ENCODE measurements at places on chromosomes 1 and 21. TPM values are rescaled to one million over a fixed set of nuclear protein-coding genes. Genes with fewer than 3 reads are reported as not detected.

DNA sequence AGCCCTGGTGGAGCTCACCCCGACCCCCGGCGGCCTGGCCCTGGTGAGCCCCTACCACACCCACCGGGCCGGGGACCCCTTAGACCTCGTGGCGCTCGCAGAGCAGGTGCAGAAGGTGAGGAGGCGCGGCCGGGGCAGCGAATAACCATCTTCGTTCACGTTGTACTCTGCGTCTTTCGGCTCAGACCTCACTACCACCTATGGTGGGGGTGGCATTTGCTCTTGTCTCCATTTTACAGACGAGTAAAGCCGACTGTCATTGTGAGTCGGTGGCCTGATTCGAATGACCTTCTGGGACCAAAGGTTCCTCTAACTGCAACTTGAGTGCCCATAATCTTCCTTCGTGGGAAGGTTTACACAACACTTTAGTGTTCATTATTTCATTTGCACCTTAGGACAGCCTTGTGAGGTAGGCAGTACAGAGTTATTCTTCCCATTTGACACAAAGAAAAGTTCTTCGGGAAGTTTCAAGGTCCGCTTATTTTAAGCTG, 506 bp downstream of the C1orf50 start:
- no peak for DNase-seq

- DNase-seq: peak; percentile 21
These were observed 45.3 kb downstream of the JAK1 start for GRCh38 chr1:64920941-64921589.

DNA sequence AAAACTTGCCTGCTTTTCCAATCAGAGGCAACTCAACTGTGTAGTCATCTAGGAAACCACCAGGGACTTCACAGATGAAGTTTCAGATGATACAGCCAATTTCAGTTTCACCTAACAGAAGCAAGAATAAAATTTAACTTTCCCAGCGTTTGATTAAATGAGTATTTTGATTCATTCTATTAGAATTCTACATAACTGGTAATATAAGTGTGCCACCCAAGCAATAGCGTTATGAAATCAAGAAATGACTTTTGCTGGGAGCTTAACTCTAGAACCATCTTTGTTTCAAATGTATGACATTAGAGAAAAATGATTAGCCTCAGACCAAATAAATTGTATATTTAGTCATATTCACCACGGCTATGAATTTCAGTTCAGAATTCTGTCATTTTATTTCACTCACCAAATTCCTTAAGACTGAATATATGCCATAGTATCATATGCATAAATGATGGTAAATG, 239.3 kb downstream of the NRIP1 start:
- no peak for DNase-seq

DNA sequence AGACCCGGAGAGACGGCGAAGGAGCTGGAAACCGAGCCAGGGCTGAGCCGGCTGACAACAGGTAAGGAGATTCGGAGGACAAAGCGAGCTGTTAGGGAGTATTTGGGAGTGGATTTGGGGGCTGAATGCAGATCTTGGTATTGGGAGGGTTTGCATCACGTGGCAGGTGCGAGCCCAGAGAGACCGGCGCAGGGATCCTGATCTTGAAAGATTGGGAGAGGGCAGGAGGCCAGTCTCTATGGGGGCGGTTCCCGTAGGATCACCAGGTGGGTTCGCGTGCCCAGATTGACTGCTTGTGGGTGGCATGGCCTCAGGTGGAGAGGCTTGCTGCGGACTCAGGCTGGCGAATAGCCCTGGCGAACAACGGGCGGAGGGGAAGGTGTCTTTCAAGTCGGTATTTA, 204 bp downstream of the CIART start:
- DNase-seq: no peak

DNA sequence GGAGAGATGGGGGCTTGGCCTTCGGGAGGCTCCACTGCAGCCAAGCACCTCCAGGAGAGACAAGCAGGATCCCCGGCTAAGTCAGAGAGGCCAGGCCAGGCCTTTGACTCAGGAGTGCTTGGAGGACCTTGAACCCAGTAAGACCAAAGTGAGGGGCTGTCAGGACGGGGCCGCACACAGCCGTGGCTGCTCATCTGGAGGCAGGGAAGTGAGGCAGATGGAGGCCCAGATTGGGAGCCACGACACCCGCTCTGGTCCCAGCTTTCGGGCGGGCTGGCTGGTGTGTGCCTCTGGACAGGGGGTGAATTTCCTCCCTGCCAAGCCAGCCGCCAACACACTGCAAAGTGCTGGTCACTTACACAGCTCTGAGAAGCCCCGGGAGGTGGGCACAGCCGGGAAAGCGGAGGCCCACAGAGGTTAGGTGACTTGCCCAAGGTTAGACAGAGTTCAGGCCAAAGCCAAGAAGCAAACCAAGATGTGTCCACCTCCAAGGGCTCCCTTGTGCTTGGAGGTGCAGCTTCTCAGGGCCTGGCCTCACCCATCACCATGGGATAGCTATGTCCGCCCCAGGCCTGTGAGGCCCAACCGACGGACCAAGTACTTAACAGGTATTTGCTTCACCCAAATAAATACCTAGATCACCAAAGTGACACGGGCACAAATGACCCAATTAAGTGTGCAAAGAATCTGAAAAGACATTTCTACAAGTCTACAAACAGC, 58.3 kb downstream of the CHD5 start:
- DNase-seq: no peak

DNA sequence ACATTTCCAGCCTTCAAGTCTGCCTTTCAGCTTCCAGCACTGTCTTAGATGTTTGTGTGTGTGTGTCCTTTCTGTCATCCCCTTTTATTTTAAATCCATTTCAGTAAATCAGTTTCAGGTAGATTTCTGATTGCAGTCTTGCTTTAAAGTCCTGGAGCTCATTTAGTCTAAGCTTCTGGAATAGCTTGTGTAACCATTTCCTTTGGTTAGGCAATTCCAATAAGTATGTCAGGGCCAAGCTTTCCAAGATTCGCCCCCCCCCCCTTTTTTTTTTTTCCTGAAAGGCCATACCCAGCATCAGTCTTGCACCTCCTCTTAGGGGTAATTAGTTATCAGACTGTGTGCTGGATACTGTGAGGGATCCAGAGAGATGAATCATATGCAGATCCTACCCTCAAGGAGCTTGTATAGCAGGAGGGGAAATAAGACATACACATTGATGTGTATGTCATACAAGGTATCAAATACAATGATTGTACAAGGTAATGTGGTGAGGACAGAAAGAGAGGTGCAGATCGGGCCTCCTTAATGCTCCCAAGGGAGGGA, 41.3 kb downstream of the NFYC start:
- DNase-seq: no peak

DNA sequence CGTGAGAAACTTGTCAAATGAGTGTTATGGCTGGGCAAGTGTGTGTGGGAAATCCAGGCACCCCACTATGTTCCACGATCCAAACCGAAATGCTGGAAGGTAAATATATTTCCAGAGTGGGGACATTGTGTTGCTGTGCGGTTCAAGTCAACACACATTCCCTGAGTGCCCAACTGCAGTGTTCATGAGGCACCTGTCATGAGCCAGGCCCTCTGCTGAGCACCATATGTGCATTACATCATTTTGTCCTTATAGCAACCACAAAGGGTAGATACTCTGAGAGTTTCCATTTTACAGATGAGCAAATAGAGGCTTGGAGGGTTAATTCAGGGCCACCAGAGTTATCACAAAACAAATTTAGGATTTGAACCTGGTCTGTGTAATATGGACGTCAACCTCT, 59.9 kb upstream of the SOD1 start:
- no peak for DNase-seq

DNA sequence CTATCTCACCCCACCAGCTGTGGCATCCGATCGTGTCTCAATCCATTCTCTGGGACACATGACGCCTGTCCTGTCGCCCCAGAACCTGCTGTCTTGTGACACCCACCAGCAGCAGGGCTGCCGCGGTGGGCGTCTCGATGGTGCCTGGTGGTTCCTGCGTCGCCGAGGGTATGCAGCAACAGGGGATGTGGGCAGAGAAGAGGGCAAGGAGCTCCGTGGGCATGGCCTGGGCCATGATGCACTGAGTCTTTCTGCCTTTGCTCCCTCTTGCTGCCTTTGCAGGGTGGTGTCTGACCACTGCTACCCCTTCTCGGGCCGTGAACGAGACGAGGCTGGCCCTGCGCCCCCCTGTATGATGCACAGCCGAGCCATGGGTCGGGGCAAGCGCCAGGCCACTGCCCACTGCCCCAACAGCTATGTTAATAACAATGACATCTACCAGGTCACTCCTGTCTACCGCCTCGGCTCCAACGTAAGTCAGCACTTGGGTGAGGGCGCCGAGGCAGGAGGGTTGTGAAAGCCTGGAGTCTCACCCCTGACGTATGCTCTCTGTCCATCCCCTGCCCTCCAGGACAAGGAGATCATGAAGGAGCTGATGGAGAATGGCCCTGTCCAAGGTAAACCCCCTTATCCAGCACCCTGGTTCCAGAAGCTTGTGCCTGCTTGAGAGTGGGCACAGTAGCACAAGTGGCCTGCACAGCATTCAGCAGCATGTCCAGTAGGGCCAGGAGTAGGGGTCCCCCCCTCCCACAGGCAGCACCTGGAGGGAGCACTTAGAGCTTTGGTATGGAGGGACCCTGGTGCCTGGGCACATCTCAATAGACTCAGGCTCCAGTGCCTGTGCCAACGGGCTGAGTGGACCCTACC, 8.8 kb downstream of the TINAGL1 start:
- DNase-seq: no peak

The GPN2 gene
- 11.9 TPM for total RNA-seq

The VCAM1 gene
- 25.7 TPM for total RNA-seq

The TTC39A gene
- not detected for total RNA-seq

The CRP gene
- 0.42 TPM for total RNA-seq

DNA sequence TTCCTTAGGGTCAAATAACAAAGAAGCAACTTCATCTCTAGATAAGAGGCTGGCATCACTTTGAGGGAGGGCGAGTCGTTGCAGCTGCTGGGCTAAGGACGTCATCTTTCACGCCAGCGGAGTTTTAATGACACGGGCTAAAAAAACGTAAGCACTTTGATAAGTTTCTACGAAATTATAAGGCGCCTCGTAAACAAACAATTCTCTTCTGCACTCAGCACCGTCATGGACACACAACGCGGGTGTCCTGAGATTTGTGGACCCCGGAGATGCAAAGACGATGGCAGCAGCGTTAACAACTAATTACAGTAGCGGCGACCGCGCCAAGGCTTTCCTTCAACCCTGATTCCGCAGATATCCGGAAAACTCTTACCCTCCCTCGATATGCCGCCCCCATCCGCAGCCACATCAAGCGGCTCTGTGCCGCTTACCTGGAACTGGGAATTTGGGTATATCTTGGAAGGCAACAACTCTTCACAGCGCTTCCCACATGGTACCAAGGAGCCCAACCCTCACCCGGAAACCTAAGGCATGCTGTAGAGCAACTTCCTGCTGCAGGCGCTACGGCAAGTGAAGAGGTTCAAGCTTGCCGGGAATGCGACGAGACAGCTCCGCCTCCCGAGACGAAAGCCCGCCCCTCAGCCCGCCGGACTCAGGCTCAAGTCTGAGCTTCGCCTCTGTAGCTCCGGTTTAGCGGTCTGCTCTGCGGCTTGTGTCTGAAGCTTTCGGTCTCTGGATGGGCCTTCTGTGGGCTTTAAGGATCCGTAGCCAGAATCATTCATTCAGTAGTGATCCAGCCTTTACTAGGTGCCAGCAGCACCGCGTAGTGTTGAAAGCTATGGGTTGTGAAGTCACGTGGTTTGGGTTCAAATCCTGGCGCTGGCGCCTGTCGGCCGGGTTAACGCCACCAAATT, at the start of gene HEATR1:
Gene HEATR1 (minus strand): TSS at position 526 of the 914 bp plus-strand sequence. CDS start 421 bp downstream, at position 105.
- peak; percentile 98 for DNase-seq

DNA sequence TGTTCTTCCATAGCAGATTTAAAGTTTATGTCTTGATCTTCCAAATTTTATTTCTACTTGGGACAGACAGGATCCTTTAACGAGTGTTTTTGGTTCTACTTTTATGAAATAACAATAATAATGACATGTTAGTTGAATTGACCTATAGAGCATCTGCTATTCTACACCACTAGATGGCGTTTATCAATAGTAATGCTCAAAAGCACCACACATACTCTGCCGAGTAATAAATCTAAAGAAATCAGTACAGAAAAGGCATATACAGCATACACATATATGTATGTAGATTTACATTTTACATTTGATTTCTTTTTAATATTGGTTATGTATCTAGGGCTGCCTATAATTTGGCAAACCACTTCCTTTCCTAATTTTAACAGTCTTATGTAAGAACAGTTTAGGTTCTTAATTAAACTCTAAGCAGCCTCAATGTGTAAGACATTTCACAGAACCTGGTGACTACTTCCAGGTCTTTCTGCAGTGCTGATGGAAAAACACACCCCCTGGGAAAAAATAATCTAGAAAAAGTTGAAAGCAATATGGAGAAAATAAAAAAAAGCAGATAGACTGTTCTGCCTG, 5.9 kb upstream of the SIPA1L2 start:
- DNase-seq: no peak

The OR2L13 gene
- total RNA-seq: not detected

DNA sequence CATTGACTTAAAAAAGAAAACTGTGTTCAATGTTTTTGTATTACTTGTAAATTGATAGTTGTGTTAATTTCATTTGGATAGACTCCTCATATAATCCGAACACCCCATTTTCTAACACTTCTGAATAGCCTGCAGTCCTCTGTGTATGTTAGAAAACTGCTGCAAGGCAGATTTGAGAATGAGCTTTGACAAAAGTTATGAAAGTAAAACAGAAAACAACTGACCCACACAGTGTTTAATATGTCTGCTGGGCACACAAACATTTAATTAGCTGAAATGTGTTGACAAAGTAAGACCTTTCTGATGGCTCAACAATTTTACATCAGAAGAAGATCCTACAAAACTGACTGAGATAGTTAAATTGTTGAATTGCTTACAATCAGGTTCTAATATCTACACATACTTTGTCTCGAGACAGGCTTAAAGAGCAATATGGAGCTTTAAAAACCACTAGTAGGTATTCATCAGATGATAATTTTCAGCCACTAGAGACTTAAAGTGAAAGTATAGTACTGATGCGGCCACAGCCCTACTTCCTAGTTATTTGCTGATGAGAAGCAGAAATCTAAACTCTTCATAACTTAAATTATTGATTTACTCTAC, 40.0 kb upstream of the PRMT6 start:
- DNase-seq: no peak

DNA sequence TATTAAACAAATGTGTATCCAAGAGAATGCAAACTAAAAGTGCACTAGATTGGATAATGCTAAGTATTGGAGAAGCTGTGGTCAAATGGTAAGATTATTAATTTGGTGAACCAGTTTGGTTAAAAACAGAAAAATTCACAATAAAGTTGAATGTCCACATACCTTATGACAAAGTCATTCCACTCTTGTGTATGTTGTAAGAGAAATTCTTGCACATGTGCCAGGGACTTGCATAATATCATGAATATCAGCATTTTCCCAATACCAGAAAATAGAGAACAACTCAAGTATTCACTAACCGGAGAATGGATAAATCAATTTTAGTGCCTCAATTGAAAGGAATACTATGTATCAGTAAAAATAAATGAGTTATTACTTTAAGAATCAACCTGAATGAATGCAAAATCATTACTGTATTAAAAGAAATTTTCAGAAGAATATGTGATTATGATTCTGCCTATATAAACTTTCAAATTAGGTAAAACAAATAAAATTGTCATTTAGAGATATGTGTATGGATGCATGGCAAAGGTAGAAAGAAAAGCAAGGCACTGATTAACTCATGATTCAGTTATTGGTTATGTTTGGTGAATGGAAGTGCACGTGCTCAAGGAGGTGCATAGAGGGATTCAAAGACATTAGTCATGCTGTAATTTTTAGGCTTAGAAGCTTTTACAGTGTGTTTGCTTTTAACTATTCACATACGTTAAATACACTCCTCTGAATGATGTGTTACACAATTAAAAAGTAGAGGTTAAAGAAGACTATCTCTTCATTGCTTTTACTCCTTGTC, 217.4 kb upstream of the KCNK2 start:
- no peak for DNase-seq
